Bone marrow (tissue), 2 donors: ENCODE measurements at places on chromosomes 12 and 14.
A peak's percentile ranks its signal among the peaks of the same experiment; 100 is the strongest.

DNA sequence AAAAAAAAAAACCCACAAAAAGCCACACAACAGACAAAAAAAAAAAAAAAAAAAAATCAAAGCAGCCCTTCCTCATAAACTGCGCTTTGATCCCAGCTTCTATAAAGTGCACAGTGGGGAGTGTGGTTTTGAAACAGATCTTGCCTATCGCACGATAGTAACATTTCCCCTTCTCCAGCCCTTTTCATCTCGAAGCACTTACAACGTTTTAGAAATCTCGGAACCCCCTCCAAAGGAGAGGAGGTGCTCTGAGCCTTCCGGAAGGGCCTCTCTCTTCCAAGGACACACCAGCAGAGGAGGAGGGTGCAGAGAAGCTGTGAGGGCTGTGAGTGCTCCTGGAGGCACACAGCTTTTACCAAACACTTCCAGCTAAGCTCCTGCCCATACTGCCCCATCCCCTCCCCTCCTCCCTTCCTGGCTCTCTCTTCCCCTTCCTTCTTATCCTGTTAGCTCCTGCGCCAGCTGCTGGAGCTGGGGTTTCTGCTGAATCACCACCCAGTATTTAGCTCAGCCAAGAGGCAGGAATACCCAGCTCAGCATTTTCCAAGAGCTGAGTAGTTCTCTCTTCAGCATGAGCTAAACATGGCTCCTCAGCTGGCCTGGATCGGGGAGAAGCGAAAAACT lies 28.4 kb downstream of the SLC7A8 start:
- DNase-seq = no peak

GRCh38 chr14:51360592-51360991 lies 120.5 kb downstream of the TMX1 start:
- no peak for DNase-seq

DNA sequence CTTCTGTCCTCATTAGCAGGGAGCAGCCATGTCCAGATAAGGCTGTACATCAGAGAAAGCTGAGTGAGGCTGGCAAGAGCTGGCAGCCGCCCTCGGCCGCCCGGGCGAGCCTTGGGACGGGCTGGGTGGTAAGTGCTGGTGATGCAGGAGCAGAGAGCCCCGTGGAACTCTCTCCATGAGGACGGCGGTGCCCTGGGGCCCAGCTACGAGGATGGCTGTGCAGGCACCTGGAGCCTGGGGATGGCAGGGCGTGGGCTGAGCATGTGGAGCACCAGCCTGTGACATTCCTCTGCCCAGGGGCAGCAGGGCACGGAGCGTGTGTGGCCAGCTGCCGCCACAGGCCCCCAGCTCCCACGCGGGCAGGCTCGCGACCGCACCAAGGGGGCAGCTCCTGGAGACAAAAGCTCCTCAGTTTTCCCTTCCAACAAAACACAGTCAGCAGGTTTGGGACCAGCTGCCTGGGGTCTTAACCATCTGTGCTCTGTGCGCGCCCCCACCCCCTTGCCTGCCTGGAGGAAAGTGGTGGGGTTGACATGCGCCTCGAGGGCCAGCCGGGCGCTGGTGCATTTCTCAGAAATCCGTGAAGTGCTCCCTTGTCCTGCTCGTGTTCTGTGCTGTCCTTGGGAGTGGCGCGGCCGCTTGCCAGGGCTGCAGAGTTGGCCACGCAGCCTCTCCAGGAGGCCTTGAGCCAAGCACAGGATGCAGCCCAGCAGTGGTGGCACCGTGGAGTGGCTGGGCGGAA lies 21.4 kb downstream of the PACS2 start:
- no peak for DNase-seq

- DNase-seq = peak; percentile 27
These were observed 606 bp downstream of the CINP start for GRCh38 chr14:102362084-102362483.

DNA sequence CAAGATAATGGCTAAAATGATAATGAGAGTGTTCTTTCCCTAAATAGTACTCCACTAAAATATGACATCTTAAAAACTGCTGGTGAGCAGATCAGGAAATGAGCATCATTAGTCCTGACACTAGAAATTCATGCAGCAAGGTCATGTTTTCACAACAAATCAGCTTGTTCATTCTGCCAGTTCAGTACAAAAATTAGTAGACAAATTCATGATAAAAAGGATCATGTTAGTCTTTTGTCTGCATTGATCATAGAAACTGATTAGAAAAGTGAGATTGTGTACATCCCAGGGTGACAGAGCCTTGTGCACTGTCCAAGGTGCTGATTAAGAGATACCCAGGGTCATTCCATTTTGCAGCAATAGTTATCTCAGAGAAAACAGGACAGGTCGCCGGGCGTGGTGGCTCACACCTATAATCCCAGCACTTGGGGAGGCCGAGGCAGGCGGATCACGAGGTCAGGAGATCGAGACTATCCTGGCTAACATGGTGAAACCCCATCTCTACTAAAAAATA lies 163.6 kb downstream of the RIMBP2 start:
- no peak for DNase-seq

DNA sequence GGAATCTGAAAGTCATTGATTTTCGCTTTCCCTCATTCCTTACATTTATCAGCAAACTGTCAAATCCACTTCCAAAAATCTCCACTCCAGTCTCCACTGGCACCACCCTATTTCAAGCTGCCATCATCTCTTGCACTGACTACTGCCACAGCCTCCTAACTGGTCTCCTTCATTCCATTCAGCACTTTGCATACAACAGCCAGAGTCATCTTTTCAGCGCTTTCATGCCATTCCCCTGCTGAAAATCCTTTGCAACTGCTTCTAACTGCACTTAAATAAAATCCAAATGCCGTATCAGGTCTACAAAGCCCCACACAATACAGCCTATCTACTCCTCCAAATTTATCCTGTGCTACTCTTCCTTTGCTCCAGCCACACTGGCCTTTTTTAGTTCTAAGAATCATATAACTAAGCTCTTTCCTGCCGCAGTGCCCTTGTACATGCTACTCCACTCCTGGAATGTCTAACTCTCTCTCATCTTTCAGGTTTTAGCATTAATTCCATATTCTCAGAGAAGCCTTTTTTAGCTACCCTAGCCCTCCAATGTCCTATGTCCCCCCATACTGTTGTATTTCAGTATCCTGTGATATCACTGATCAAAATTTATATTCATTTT lies 21.6 kb downstream of the FERMT2 start:
- no peak for DNase-seq

DNA sequence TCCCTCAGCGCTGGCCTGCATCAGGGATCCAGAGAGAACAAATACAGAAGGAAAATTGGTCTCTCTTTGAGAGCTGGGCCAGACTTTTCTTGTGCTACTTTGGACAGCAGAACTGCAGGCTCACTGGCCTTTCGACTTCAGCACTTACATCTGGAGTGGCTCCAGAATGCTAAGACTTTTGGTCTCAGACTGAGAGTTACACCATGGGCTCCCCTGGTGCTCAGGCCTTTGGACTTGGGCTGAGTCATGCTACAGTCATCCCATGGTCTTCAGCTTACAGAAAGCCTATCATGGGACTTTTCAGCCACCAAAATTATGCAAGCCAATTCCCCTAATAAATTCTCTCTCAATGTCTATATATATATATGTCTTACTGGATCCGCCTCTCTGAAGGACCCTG lies 9.0 kb upstream of the CD163 start:
- peak; percentile 17 for DNase-seq

- no peak for DNase-seq
These were observed 68.9 kb downstream of the EPS8 start for GRCh38 chr12:15720295-15720694.

DNA sequence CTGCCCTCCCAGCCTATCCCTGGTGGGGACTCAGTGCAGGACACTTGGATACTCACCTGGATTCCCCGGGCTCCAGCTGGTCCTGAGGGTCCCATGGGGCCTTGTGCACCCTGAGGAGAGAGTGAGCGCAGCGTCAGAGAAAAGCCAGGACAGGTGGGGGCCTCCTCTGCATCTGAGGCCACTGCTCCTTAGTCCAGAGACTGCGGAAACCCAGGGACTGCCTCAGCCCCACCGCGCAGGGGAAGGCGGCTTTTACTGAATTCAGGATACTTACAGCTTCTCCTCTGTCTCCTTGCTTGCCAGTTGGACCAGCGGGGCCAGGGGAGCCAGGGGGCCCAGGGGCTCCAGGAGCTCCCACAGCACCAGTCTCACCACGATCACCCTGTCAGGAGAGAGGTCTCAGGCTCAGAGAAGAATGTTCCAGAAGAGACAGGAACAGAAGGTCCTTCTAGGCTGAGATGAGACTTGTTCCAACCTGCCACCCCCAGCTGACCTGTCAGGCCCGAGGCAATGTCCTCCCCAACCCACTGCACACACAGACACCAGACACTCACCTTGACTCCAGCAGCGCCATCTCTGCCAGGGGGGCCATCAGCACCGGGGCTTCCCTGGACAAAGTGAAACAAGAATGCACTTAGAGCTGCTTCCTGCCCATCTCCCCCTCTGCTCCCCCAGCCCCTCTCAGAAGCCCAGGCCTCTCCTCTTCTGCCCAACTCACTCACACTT lies 13.8 kb downstream of the TMEM106C start:
- no peak for DNase-seq

- DNase-seq = no peak
These were observed 86.8 kb downstream of the NUAK1 start for GRCh38 chr12:106051853-106052531.

- no peak for DNase-seq
These were observed 120.3 kb downstream of the TMEM30B start for GRCh38 chr14:61160798-61161197.

DNA sequence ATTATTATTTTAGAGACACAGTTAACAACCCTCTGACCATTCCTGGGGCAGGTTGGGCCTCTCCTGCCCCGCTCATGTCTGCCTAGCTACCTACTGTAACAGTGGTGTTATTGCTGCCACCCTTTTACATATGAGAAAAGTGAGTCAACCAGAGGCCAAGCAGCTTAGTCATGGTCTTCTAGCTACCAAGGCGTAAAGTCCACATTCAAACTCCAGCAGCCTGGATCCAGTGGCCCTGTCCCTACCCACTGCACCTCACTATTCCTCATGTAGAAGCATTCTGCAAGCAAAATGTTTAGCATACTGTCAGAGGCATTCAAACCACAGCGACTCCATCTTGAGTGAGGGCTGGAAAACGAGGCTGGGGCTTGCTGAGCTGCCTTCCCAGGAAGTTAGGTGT lies 95.8 kb downstream of the SLC15A4 start:
- no peak for DNase-seq

GRCh38 chr14:37195327-37195726 lies 2.4 kb upstream of the MIPOL1 start:
- DNase-seq = no peak

- DNase-seq = no peak
These were observed 323.9 kb downstream of the LRIG3 start for GRCh38 chr12:58596381-58596780.

GRCh38 chr12:121794534-121795033 lies 1.1 kb upstream of the RHOF start:
- peak; percentile 80 for DNase-seq

GRCh38 chr12:46603776-46604456 lies 221.9 kb downstream of the SLC38A4 start:
- DNase-seq = no peak

DNA sequence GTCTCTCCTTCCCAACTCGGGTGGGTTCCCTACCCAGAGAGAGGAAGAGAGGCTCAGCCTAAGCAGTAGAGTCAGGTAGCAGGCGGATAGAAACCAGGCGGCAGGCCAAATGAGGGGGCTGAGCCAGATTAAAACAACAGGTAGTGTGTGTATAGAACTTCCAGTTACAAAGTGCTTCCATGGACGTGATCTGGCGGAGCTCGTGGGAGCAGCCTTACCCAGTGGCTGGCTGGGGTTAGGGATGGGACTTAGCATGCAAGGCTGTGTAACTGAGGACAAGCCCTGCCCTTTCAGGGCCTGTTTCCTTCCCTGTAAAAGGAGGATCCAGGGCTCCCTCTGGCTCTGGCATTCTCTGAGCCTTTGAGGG lies 8.3 kb downstream of the KRT80 start:
- no peak for DNase-seq

- DNase-seq = no peak
These were observed 85.8 kb downstream of the DERA start for GRCh38 chr12:15996948-15997347.

- no peak for DNase-seq
These were observed 35.6 kb upstream of the ANKS1B start for GRCh38 chr12:100020370-100020769.

DNA sequence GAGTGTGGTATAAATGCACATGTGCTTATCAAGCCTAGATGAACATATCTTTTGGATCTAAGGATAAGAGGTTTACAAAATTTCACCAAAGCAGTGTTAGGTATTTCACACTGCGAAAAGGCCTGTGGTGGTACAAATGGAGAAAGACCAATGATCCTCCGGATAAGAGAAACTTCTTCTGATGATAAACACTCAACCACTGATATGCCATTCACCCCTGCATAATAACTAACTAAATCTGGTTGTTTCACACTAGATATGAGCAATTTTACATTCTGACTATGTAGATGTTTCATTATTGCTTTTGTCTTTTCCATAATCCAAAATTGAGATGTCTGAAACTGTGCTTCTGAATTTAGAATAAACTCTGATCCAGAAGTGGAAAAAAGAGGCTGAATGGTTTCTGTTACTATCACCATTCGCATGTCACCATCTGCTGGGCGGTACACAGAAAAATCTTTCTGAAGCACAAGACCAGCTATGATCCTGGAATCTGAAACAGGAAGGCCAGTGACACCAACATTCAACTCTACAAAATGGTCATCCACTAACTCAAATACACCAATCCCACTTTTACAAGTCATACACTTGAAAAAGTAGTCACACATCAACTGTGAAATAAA lies 1.3 kb downstream of the BBS10 start:
- no peak for DNase-seq

DNA sequence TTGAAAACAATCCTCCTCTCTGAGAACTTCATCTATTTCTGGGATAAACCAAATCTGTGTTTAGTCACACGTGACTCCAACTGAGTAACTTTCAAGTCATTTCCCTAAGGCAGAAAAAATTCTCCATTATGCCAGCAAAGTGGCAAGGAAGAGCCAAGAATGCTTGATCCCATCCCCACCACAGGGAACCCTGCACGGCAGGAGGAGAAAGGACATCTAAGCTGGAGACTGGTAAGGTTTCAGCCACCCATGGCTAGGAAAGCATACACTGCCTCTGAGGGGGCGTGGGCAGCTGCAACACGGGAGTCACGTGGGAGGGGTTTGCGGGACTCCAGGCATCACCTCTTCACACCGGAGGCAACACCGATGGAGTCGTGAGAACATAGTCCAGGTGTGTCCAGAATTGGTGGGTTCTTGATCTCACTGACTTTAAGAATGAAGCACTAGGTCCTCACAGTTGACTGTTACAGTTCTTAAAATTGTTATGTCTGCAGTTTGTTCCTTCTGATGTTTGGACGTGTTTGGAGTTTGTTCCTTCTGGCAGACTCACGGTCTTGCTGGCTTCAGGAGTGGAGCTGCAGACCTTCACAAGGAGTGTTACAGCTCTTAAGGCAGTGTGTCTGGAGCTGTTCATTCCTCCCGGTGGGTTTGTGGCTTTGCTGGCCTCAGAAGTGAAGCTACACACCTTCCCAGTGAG lies 2.7 kb upstream of the SIVA1 start:
- DNase-seq = no peak
